ENCODE measurements at places on chromosomes 3 and 15.

GRCh38 chr3:9402410-9403228, 5.2 kb downstream of the SETD5 start:
- DNase-seq, result peak; percentile 62

DNA sequence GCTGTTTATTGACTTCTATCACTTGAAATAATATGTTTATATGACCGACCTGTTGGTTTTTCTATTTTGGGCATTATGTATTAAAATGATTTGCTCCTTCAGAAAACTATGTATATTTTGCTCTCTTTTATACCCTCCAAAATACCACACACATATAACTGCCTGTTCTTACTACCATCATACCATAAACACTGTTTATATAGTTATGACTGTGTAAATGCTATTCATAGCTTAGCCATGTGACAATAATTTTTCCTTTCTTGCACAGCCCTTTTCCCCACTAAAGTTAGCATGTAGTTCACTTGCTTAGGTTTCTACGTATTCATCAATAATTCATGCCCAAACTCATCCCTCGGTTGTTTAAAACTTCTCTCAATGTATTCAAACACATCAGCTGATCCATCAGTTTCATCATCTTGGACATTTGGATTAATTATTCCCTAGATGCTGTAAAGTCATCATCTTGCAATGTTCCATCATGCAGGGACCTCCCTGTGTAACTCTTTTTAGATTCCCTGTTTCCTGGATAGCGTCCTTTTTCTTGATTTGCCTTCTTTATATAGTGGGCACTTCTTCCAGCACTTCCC, 8.2 kb upstream of the RYK start:
- DNase-seq, result no peak

GRCh38 chr15:99818872-99819271, 85.6 kb upstream of the LYSMD4 start:
- DNase-seq, result no peak

DNA sequence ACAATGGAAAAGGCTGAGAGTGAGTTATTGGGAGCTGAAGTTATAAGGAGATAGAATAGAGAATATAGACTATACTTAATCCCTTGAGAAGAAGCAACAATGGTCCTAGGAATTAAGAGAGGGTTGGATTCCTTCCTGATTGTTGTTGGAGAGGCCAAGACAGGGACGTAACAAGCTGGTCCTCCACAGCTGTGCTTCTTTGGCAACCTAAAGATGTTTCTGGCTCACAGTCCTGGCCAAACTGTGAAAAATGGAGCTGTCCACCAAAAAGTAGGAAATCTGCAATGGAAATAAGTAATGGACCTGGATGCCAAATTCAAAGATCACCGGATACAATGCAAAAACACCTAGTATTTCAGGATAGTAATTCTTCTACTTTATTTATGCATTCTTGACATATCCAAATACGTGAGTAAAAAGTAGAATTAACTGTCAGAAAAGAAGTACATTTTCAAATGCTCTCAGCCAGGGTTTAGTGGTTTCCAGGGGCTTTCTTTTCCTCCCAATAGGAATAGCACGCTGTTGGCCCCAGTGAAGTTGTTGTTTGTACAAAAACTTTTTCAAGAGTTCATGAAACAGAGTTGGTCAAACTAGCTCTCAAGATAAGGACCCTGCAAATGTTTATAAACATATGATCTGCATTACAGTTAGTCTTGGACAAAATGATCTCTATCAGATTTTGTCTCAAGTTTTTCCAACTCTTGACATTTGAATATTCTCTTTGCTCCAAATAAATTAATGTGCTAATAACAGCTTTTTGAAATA, 28.3 kb downstream of the CERS3 start:
- no peak for DNase-seq

DNA sequence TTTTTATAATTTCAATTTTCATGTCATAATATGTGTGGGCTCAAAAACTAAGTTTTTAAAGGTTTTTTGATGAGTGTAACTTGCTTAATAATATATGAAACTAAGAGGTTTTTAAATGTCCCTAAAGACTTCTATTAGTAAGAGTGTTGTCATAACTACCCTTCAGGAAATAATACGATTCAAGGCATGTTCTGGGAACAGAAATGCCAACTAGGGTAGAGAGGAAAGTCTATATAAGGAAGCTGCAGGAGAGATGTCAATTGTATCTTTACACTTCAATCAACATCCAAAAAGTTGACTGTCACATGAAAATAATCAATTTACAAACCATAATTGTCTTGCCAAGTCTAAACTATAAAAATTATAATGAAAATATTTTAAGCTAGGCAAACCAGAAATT, 76.3 kb downstream of the SMARCC1 start:
- no peak for DNase-seq

- peak; percentile 99 for DNase-seq
Measured at GRCh38 chr3:183285828-183286457, 32.9 kb downstream of the B3GNT5 start.

Measured in NCI-H226 (cell line).